Mesenchymal stem cell (in vitro differentiated cells and primary cell): ENCODE measurements at places on chromosomes 3 and 15.

DNA sequence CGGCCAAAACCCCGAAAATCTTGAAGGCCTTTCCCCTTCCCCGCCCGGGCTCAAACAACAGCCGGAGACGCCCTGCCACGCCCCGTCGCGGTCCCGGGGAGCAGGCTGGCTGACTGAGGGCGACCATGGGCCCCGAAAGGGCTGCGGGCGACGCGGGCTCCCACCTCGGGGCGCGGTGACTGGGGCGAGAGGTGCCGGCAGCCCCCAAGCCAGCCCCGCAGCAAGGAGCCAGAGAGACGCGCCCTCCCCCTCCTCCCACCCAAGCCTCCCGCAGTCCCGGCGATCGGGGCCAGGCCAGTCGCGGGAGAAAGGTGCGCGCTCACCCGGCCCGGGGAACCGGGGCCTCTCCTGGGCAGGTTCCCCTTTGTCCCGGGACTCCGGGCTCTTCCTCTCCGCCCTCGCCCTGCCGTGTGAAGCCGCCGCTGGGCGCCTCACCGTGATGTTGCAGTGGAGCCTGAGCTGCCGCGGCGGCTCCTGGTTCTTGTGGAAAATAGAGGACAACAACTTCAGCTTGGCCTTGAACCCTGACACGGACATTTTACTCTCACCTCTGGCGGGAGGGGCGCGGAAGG, 30.6 kb upstream of the ZSCAN2 start:
- peak; percentile 32 for DNase-seq

- DNase-seq, result peak; percentile 46
Observed at GRCh38 chr3:8938021-8938420, 25.3 kb downstream of the RAD18 start.

GRCh38 chr3:155995525-155996370, 124.6 kb upstream of the KCNAB1 start:
- peak; percentile 57 for DNase-seq

GRCh38 chr3:49199900-49200281, 28.5 kb downstream of the KLHDC8B start:
- no peak for DNase-seq

DNA sequence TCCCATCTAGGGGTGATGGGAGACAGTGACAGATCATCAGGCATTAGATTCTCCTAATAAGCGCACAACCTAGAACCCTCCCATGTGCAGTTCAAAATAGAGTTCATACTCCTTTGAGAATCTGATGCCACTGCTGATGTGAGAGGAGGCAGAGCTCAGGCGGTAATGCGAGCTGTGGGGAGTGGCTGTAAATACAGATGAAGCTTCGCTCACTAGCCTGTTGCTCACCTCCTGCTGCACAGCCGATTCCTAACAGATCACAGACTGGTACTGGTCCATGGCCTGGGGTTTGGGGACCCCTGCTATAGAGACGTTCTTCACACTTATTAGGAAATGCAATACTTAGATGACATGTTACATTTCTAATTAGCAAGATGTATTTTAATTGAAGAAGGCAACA, 154.4 kb downstream of the CBLB start:
- DNase-seq, result no peak

- DNase-seq, result no peak
Observed at GRCh38 chr15:78927077-78927790, 17.6 kb downstream of the CTSH start.

DNA sequence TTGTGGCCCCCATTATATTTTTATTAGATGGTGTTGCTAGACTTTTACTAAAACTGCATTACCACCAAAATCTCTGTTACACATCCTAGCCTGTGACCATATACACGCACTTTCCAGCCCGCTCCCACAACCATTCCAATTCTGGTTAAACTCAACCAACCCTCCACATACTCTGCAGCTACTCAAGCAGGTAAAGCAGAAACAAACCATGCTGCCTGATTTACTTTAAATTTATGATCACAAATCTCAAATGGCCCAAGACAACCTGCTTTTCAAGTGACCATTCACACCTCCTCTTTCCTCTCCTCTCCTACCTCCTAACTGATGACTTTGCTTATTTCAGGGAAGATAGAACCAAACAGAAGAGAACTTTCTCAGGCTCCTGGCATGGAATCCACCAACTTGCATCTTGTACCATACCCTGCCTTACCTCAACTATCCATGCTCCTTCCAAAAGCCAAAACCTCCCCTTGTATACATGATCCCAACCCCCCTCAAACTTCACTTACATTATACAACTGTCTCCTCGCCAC, 18.5 kb downstream of the ULK4 start:
- no peak for DNase-seq

GRCh38 chr3:48402281-48402732, 27.6 kb downstream of the PLXNB1 start:
- DNase-seq, result peak; percentile 81

- DNase-seq, result no peak
Observed at GRCh38 chr15:39657181-39657580, 76.3 kb downstream of the THBS1 start.

DNA sequence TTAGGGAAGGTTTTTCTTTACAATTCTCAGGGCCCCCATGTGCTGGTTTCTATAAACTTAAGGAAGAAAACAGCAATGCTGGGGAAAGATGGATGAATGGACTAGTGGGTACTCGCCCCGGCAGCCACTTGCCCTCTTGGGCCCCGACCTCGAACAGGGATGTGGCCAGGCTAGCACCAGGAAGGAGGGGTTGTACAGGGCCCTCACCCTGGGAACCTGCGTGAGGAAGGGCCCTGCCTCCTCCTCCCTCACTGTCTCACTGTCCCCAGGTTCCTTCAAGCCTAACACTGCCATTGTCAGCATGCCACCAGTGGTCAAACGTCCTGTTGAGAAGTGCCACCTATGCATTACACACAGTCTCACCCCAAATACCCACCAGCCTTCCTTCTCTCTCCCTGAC, 9.1 kb downstream of the ADAMTS17 start:
- no peak for DNase-seq

- no peak for DNase-seq
Observed at GRCh38 chr15:98657721-98658120, 9.4 kb downstream of the IGF1R start.

DNA sequence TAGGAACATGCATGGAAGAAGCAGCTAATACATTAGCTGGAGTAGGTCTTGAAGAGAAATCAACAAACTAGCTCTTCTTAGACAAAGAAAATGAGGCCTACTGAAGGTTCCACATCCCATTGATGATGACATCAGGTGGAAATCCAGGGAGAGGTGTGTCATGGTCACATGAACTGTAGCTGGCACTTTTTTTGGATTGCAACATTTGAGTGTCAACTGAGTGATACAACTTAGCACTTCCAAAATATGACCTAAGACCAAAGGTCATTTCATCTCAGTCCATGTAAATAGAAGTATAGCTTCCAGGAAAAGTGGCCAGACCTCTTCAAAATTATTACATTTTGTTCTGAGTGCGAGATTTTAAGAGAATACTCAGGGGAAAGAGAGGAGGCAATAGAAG, 117.2 kb upstream of the MEIS2 start:
- no peak for DNase-seq
